ENCODE measurements at places on chromosomes 2 and 18.

DNA sequence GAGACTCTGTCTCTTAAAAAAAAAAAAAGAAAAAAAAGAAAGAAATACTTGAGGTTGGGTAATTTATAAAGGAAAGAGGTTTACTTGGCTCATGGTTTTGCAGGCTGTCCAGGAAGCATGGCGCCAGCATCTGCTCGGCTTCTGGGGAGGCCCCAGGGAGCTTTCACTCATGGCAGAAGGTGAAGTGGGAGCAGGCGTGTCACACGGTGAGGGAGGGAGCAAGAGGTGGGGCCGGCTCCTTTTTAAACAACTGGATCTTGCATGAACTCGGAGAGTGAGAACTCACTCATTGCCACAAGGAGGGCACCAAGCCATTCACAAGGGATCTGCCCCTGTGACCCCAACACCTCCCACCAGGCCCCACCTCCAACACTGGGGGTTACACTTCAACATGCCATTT lies 30.6 kb downstream of the CYP26B1 start:
- no peak for DNase-seq

DNA sequence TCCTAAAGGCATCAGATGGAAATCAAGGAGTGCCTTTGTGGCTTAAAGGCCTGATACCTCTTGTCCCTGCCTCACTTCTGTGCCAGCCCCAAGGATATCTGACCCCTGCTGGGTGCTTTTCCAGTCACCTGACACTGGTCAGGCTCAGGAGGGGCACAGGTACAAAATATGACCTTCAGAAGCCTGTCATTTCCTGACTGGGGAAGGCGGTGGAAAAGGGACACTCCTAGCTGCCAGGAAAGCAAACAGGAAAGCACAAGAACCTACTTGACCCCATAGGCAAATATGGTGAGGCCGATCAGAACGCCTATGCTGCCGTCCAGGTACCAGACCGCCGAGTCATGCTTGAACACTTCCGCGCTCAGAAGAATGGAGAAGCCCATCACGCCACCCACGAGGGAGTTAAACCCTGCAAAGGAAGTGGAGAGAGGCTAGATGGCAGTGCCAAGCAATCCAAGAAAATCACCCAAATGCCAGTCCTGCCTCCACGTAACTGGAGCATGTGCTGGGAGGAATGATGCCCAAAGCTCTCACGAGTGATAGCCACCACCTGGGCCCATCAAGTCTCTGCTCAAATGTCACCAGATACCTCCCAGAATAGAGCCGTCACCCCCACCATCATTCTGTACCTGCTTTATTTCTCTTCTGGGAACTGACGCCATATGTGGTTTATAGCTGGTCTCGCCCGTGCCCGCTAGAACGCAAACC lies 204.0 kb downstream of the MGAT5 start:
- DNase-seq: no peak

- DNase-seq: no peak
Observed at GRCh38 chr2:63081404-63081803, 30.8 kb downstream of the OTX1 start.

DNA sequence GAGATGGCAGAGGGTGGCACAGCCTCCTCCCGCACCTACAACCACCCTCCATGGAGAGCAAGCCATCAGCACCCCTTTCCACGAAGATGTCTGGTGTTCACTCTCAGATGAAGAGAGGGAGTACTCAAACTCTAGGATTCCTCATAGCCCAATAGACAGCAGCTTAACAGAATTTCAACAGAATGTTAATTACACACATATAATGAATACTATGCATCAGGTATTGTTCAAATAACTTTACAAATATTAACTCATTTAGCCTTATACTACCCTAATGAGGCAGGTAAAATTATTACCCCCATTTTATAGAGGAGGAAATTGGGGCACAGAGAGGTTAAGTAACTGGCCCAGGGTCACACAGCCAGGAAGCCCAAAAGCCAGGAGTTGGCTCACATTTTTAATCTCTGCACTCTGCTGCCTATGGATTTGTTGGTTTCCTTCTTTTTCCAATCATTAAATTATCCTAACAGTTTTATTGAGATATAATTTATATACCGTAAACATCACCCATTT lies 39.0 kb downstream of the HS1BP3 start:
- DNase-seq: no peak

DNA sequence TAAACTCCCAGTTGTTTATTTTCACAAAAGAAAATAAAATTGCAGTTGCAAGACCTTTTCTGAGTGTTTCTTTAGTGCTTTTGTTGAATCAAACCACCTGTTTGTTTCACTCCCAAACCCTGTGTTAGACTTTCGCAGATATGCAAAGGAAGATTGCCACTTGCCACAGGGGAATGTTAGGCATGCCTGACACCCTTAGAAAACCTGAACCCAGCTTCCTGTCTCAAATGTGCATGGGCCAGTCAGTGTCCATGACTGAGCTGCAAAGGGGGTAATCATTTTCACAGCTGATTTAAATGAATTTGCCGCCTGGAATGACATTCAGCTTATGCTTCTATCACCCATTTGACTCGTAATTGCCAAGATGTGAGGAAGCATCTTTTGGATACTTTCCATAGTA lies 17.5 kb downstream of the TGOLN2 start:
- no peak for DNase-seq

GRCh38 chr2:70753902-70754301 lies 14.1 kb downstream of the ADD2 start:
- DNase-seq: no peak

DNA sequence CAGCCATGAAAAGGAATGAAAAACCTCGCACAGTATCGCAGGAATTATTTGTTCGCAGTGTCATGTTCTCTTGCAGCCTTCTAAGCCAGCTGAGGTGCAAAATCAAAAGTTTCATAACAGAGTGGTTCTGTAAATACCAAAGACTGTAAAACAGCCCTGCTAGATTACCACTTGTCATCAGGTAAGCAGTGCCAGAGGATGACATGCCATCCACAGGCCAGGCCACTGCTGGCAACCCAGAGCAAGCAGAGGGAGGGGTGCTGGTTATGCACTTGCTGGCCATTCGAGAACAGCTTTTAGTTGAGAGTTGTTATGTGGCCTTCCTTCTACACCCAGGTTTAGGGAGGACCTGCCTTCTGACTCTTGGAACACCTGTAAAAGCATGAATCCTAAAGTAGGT lies 114.3 kb upstream of the MGAT5 start:
- DNase-seq: no peak

GRCh38 chr2:128169497-128169896 lies 78.5 kb downstream of the UGGT1 start:
- DNase-seq: no peak

DNA sequence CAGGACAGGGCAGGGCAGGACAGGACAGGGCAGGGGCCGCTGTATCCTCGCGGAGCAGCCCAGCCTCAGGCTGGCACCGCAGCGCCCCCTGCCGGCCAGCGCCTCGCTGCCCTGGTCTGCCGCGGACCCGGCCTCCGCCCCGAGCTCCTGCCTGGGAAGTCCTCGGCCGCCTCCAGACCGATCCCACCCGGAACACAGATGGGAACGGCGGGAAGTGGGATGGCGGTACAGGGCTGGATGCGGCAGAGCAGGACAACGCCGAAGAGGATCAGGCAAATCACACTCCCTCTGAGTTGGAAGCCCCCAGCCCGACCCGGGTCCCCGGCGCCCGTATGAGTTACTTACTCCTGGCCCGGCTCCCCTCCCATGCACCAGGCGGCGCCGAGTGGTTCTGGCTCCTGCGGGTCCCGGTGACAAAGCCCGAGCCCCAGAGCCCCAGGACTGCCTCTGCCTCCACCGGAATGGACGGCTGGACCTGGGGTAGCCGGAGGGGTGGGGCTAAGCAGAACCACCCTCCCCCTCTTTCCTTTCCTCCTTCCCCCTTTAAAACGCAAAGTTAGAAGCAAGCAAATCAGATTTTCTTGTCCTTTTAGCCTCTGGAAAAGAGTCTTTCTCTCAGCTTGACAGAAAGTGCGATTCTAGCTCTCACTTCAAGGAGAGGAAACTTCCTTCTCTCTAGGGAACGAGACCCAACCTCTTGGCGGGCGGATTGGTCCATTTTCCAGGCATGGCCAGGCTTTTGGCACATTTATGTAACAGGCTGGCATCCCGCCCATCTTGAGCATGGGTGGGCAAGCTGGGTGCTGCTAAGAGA lies at the start of gene TP53I3:
Gene TP53I3 (minus strand): TSS at position 449 of the 814 bp plus-strand sequence. CDS start 508 bp downstream, outside the sequence.
- DNase-seq: peak; percentile 71

Measured in activated effector memory CD4-positive, alpha-beta T cell treated with Interleukin-2 at 50 U/mL for 16 hours (primary cell).